ENCODE measurements at places on chromosomes 1 and 21. TPM values are rescaled to one million over a fixed set of nuclear protein-coding genes. Genes with fewer than 3 reads are reported as not detected.

The CDA gene
- polyA plus RNA-seq, result 3.2 TPM

GRCh38 chr1:74835051-74835450 is 102.1 kb downstream of the TYW3 start:
- no peak for DNase-seq

DNA sequence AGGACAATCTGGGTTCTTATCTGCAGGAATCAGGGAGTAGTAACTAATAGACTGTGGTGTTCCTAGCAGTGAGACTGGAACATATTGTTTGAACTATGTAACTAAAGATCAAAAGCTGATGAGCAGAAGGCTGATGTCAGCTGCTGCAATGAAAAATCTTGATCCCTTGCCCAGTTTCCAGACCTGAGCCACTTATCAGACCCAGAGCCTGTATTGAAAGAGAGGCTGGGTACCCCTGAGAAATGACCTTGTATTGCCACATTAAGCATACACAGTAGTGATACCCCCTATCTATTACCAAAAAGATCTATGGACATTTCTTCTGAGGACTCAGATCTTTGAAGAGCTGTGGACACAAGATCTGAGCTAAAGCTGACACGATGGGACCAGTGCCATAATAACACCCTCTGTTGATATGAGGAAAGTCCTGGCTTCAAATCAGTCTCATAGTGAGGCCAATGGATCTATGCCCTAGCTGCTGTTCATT is 178.0 kb upstream of the GALNT2 start:
- no peak for DNase-seq

The SPRR1A gene
- polyA plus RNA-seq, result not detected

DNA sequence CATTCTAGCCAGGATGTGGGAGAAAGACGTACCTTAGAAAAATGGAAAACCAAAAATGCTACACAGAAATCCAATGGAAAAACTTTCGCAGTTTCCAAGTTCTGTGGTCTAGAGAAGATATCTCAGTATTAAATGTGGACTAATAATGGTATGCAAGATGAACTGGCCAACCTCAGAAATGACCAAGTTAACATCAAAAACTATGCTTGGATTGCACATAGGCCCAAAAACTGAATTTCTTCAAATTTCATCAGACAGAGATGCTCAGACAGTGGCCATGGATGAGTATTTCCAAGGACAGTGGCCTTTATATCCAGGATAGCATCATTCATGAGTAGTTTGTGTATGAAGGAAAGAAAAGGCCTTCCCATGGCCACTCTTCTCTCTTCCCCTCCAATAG is 132.2 kb downstream of the TIAM1 start:
- no peak for DNase-seq

The CCDC27 gene
- not detected for polyA plus RNA-seq

- DNase-seq, result no peak
Observed at GRCh38 chr1:246537887-246538286, 28.2 kb downstream of the TFB2M start.

GRCh38 chr1:81230983-81231728 is 569.6 kb upstream of the ADGRL2 start:
- DNase-seq, result no peak

- DNase-seq, result no peak
Observed at GRCh38 chr1:202567738-202568137, 142.5 kb downstream of the SYT2 start.

The TNFAIP8L2 gene
- 11.4 TPM for polyA plus RNA-seq

The C1QTNF12 gene
- polyA plus RNA-seq, result not detected

DNA sequence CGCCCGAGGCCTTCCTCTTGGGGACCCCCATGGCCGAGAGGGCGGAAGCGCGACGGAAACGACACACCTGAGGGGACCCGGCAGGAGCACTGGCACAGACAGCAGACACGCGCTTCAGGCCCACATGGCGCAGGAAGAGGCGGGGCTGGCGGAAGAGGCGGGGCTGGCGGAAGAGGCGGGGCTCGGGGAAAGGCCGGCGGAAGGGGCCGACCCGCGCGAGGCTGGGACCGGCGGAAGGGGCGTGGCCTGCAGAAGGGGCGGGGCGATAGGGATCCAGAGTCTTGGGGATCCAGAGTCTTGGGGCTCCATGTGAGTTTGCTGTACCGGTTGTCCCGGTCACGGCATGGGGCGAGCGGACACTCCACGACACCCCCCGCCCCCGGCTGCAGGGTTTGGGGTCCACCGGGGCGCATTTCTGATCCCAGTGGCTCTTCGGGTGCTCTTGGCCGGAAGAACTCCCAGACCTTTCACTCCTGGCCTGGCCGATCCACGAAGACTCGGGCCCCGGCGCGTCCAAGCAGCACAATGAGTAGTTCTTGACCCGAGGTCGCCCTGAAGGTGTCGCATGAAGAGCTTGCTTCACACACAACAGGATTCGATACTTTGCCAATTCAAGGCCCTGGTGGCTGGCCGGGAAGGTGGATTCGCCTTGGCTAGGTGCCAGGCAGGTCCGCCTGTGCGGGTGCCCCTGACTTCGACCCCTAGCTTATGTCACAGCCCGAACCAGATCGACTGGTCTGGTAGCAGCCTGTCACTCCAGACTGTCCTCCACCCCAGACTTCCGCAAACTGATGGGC is at the start of gene URB1:
URB1 (minus strand) TSS at position 133 of the 797 bp plus-strand sequence; CDS start at position 31, 102 bp downstream.
- peak; percentile 92 for DNase-seq
